Temporal lobe (tissue), 4 donors: ENCODE measurements at places on chromosomes 5 and 9. TPM values are rescaled to one million over a fixed set of nuclear protein-coding genes. Genes with fewer than 3 reads are reported as not detected.

The AGXT2 gene
- total RNA-seq: not detected

The LRRC19 gene
- total RNA-seq: under 0.01 TPM

The FCN2 gene
- not detected for total RNA-seq

The FOXI1 gene
- total RNA-seq: not detected

The FOXD4L5 gene
- total RNA-seq: not detected

The CCL27 gene
- total RNA-seq: 0.25 TPM

The TEK gene
- total RNA-seq: 6.1 TPM

The ZNF300 gene
- total RNA-seq: 60.5 TPM
